CD4-positive, alpha-beta T cell treated with Interleukin-17A for 1 hour (primary cell): ENCODE measurements at places on chromosomes 12 and 14.

DNA sequence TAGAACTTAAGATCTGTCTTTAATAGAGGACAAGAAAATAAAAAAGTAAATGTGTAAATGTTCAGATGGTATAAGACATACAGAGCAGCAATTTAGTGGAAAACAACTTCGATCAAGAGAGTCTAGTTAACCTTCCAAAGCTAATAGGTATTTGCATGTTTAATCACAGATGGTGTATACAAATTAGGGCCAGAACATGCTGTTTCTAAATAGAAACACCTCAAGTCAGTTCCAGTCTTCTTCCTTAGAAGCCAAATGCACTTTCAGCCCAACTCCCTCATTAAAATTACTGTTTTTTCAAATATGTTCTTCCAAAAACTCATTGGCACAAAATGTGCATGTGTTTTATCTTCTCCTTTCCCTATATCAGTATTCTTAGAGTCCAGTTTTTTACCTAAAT is 604.4 kb downstream of the SLC6A15 start:
- no peak for DNase-seq

DNA sequence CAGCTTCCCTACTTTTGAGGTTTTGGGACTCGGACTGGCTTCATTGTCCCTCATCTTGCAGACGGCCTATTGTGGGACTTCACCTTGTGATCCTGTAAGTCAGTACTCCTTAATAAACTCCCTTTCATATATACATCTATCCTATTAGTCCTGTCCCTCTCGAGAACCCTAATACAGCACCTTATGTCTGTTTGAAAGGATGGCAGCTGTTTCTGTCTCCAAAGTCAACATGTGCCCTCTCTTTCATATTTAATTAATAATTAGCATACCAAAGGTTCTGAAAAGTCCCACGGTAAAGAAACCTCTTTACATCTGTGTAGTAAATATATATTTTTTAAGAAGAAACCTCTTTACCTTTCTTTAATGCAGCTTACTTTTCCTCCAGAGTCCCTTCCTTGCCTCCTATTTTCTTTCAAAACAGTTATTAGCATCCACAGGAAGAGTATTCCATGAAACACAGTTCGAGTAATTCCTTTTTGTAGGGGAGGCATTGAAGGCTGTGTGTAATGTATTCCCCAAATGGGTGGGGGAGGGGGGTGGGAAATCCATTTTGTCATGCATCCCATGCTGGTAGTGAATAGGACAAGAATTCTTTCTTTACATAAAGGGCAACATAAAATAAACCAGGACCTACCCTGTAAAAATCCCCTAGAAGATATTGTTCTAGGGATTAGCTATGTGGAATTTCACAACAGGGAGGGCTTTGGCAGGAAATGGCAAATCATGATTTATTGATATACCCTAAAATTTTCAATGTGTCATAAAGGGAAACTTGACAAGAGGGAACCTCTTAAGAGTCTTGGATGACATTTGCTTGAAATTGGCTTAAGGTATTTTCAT is 241.5 kb downstream of the SUDS3 start:
- no peak for DNase-seq

- no peak for DNase-seq
Observed at GRCh38 chr14:92154283-92154942, 32.6 kb downstream of the CPSF2 start.

DNA sequence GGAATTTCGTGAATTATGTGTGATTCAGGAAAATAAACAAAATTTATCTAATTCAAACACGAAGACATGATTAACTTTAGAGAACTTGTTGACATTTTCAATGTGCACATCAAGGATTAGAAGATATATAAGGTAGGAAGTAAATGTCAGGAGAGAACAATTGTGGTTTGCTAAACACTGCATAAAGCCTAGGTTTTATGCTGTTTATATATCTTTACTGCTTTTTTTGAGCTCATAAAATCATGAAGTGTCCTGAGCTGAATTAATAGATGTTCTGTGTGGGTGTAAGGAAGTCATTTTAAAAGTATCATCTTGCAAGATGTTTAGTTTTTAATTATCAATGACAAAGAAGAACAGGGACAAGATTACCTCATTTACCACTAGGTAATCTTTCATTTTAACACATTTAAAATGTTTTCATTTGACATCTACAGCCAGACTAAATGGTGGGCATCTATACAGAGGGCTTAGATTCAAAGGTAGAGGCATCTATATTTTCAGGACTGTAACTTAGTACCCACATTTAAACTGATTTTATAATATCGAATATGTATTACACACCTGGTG is 382.8 kb downstream of the ADAMTS20 start:
- no peak for DNase-seq

DNA sequence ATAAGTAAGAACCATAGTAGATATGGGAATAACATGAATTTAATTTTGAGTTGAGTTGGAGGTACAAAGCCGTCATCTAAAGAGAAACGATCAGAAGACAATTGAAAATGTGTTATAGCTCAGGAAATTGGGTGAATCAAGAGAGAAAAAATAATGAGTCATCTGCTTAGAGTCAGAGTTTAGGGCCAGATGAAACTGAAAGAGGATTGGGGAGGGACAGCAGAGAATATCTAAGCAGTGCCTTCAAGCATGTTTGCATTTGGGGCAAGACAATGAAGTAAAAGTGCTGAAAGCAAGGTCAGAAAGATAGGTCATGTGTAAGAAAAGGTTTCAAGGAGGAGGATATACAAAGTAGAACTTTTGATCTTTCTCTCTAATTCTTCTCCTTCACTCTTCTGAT is 49.4 kb downstream of the SLC15A5 start:
- no peak for DNase-seq

DNA sequence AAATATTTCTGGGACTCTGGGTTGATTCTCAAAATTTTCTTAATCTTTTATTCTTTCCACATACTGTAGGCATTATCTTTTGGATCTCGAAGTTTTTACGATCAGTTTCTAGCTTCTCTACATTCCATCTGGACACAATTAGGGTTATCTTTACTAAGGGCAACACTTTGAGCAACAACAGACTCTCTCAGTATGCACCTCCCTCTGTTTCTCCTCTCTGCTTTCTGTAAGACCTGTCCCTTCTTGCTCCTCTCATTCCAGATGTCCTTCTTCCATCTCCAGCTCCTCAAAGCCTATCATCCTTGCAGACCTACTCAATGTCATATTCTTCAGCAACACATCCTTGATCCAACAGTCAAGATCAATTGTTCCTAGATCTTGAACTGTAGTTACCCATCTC is 457.0 kb downstream of the SLC6A15 start:
- no peak for DNase-seq

DNA sequence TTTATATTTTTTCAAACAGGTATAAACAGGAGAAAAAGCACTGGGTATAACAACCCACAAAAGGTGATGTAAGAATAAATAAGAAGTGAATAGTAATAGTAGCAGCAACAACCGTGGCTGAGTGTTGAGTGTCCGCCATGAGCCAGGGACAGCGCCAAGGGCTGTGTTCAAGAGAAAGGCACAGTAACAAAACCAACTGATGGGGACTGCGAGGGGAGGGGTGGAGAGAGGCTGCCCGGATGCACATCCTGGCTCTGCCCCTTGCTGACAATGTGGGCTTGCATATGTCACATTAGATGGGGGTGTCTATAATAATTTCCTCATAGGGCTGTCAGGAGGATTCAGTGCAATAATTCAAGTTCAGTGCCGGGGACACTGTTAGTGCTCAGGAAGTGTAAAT is 912.4 kb downstream of the VRK1 start:
- peak; percentile 61 for DNase-seq

- DNase-seq, result peak; percentile 56
Observed at GRCh38 chr14:22200977-22201605, 387.9 kb downstream of the DAD1 start.

DNA sequence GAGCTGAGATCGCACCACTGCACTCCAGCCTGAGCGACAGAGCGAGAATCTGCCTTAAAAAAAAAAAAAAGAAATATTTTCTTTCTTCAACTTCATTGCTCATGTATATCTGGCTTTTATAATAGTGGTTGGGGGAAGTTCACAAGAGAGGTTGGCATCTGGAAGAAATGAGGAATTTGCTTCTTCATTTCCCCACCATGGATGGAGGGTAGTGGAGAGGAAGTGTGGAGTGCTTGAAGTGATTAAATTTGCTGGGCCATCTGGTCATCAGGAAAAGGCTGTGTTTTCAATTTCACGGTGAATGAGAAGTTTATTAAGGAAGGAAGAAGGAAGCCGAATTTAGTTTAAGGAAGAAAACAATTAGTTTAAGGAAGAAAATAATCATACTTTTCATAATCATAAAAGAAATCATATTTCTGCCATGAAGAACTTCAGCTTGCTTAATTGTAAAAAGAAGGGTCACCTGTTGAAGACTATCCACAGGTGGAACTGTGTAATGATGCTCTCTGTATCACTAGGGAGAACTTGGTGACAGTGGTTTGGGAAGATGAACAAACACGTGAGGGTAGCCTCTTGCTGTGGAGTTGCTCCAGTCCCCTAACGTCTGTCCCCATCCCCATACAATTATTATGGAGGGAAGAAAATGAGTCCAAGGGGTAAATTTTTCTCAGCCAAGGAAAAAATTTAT is 197.3 kb upstream of the ARHGAP5 start:
- DNase-seq, result no peak

DNA sequence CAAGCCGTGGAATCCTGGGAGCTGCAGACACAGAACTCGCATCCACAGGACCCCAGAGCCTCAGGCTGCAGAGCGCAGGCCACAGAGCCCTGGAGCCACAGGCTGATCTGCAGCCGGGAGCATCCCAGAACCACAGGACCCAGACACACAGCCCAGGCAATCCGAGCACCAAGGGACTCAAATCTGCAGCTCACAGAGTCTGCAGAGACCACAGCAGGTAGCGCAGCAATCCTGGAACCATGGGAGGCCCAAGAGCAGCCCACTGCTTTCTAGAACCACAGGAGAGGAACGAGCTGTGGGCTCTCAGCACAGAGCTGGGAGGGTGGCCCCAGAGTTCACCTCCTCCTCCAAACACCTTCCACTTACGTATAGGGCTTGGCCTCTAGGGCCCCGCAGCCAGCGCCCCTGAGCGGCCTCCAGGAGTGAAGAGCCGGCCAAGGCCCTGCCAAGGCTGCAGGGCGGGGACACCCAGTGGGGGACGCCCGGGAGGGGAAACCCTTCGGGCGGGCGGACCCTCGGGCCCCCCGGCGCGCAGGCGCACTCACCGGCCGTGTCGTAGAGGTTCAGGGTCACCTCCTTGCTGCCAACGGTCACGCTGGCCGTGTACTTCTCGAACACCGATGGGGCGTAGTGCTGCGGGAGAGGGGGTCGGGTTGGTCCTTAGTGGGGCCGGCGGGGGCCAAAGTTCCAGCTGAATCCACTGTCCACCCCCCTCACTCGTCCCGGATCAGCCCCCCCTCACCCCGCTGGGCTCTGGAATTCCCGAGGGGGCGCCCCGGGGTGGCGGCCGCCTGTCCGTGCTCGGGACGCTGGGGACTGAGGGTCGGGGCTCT is 665 bp downstream of the RHOF start:
- peak; percentile 71 for DNase-seq

- no peak for DNase-seq
Observed at GRCh38 chr12:45214749-45215418, 1.0 kb upstream of the ANO6 start.

- DNase-seq, result no peak
Observed at GRCh38 chr12:123891011-123891410, 81.6 kb downstream of the CCDC92 start.

DNA sequence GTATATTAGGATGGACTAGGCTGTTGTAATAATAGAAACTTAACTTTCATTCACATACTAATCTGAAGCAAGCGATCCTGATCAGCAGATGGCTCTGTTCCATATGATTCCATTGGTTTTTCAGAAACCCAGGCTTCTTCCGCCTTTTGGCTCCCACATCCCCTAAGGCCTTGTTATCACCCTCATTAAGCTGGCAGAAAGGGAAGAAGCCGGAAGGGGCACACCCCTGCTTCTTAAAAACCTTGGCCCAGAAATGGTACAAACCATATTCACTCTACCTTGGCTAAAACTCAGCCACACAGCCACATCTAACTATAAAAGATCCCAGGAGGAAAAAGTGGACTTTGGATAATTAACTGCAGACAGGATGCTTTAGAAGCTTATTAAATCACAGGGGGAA is 329.2 kb downstream of the PCNX1 start:
- DNase-seq, result no peak

DNA sequence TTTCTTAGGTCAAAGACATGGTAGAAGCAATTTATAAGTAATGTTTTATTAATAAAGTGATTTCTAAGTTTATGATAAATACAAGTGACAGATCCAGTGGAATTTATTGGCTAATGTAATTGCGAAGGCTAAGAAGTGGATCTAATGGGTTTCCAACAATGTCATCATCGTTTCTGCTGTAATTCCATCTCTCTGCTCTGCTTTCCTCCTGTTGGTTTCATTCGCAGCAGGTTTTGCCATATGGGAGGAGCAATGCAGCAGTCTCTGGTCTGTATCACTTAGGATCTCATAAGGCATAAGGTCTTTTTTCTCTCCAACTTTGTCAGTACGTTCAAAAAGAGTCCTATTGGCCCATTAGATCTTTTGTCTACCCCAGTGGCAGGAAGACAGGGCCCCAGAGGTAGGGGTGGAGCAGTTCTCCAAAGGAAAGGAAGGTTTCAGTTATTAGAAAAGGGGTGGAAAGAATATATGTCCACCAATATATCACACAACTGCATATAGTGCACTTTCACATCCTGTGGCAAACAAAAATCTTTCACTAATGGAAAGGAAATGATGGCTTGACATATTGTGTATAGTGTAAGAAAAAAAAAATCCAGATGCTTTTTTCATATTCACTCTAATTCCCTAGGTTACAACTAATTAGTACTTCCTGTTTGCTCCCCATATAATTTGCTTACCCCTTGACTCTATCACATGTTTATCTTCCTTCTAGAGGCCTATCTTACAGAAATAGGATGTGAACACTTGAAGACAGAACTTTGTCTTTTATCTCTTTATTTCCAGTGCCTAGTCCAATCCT is 451.3 kb downstream of the ZFP36L1 start:
- DNase-seq, result no peak

GRCh38 chr14:94771158-94771905 is 1.4 kb upstream of the GSC start:
- no peak for DNase-seq

- peak; percentile 63 for DNase-seq
Observed at GRCh38 chr14:65958664-65959562, 527.3 kb upstream of the CCDC196 start.

DNA sequence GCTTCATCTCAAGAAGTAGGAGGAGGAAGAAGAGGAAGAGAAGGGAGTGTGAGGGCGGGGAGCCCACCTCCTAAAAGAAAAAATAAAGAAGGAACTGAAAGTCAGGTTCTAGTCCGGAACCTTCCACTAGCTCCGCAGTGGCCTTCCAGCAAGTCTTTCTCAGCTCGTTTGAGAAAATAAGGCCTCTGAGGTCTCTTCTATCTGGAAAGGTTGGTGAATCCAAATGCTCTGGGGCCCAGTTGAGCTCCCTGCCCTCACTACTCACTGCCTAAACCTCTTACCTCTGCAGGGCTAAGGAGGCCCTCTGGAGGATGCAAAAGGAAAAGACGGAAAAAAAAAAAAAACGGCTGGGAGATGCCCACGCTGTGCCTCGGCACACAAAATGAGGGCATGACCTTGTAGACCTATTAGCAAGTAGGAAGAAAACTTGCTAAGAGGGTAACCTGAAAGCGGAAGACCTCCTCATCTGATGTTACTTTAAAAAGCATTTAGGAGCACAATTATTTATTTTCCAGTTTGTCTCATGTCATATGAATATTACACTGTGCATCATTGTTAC is 35.9 kb downstream of the FBLN5 start:
- peak; percentile 63 for DNase-seq

- peak; percentile 16 for DNase-seq
Observed at GRCh38 chr12:128743916-128744315, 79.8 kb downstream of the SLC15A4 start.
